Activated T-cell treated with anti-CD3 and anti-CD28 coated beads, Interleukin-2, amount 50 U/mL, for 48 hours (primary cell): ENCODE measurements at places on chromosomes 1 and 21.

DNA sequence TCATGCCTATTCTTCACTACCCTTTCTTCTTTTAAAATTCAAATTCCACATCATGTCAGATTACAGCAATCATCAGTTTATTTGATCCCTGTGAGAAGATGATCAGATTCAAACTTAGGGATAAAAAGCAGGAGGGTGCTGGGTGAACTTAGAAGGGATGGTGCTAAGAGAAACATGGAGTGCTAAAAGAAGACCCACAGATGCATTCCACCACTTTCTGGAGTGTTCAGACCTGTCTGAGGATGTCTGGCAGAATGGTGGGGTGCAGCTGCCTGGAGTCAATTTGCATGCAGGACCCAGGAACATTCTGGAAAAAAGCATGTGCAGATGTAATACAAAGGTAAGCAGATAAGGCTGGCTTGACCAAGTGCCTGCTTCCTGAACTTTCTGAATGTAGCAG, 372.9 kb upstream of the RUNX1 start:
- no peak for DNase-seq

DNA sequence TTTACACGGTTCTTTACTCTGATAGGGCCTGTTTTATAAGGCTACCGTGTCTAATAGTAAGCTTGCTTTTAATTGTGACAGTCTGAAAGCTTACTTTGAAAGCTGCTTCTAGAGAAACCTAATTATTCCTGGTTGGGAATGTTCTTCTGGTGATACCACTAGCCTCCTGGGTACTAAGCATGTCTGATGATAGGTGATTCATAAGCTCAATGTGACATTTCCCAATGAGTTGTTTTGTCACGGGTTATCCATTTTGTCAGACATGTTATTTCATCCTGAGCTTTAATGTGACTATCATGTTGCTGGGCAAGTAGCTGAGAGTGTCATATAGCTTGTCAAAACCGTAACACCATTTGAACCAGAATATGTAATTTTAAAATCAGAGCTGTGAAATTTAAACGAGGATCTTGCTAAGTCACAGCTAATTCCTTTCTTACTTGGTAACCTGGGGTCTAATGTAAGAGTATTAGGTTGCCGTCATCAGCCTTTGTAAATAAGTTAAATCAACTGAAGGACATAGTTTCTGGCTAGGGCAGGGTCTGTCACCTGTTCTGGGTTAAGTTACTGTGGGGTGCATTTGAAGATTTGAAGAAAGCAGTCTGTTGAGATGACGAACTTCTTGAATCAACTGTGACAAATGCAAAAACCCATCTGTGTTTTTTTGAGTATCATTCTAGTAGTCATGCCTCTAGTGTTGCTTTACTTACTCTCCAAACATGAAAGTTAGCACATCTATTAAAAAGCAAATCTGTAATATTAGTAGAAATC, 529.2 kb downstream of the USP25 start:
- DNase-seq, result no peak

- DNase-seq, result no peak
Observed at GRCh38 chr1:169235568-169235967, 129.1 kb downstream of the ATP1B1 start.

GRCh38 chr1:24162201-24162600, 19.3 kb upstream of the IL22RA1 start:
- no peak for DNase-seq

GRCh38 chr1:180116964-180117763, 37.5 kb upstream of the QSOX1 start:
- DNase-seq, result no peak

DNA sequence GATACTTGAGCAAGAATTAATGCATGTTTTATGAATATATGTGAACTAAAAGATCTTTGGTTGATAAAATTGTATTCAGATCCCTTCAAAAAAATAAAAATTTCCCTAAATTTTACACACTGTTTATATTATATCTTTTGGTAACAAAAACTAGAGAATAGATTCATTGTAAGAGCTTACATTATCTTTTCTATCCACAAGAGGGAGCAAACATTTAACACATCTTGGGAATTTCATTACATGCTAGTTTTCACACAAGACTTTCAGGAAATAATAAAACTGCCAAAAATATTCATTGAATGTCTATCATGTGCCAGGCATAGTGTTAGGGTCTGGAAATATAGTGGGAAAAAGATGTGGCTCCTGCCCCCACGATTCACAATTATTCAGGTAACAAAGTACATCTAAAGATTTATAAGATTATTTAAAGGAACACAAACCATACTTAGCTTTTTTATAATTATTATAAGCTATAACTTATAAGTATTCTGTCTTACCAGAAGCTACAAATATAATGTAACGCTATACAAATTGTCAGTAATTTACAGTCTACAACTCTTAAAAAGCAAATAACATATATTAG, 30.6 kb downstream of the FAF1 start:
- no peak for DNase-seq

DNA sequence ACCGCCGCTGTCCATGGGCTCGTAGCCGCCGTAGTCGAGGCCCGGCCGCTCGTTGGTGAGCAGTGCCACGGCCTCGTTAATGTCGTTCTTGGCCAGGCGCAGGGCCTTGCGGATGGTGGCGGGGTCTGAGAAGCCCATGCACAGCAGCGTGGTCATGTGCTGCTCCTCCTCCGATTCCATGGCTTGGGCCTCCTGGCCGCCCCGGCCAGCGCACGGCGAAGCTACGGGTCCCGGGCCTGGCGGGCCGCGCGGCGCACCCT, 300 bp downstream of the USP24 start:
- peak; percentile 54 for DNase-seq

DNA sequence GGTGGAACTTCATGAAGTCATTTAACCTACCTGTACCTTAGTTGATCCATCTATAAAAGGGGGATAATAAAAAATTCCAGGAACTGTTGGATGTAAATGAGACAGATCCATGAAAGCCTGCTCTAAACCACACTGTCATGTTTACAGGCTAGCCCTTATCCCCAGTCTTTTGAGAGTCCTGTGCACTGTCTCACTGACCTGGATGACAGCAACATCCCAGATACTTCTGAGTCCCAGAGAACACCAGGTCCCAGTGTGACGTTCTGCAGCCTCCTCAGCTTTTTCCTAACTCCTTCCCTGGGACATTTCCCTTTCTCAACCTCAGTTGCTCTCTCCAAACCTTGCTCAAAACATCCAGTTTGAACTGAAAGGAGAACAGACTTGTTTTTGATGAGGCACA, 165.4 kb upstream of the C8B start:
- DNase-seq, result no peak
